ENCODE measurements at places on chromosomes 16 and 17.

DNA sequence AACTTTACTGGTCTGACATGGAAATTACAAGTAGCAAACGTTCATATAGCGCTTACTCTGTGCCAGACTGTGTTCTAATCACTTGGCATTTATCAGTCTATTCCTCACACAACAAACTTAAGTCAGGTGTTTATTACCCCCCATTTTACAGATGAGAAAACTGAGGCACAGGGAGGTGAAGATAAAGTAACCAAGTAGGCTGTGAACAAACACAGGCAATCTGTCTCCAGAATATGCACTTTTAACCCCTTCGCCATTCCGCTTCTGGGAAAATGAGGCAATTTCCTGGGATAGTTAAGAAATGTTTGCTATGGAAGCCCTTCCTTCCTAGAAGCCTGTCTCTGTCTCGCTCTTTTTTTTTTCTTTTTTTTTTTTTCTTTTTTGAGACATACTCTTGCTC, 12.2 kb upstream of the CXCL16 start:
- no peak for DNase-seq

DNA sequence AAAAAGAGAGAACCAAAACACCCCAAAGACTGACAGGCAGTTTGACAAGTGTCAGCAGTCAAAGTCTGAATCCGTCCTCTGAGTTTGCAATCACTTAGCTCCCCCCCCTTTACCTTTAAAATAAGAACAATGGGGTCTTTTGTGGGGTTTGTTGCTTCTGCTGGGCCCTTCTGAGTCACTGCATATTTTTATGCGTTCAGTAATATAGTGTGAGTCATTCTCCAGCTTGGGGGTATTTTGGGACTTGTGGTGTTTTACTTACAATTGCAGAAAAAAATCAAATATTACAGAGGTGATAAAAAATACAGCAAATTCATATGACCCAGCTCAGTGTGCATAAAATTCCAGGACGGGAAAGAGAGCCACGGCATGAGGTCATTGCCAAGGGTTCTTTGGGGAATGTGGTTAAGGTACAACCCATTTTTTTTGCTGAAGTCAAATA, 120.1 kb downstream of the CYLD start:
- no peak for DNase-seq

DNA sequence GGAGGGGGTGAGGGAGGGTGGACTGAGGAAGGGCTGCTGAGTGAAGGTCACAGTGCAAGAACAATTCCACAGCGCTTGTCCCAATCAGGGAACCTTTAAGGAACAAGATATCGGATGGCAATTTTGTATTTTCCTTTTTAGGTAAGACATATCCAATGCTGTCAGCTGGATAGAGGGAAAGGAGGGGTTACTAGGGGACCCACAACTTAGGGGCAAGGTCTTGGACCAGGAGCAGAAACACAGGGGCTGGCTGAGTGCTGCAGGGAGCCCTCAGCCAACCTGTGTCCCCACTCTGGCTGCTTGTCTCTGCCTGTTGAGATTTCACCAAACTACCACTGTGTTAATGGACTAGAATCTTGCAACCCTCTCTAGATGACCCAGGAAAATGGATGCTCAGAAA, 47.6 kb downstream of the AKAP1 start:
- DNase-seq, result no peak

DNA sequence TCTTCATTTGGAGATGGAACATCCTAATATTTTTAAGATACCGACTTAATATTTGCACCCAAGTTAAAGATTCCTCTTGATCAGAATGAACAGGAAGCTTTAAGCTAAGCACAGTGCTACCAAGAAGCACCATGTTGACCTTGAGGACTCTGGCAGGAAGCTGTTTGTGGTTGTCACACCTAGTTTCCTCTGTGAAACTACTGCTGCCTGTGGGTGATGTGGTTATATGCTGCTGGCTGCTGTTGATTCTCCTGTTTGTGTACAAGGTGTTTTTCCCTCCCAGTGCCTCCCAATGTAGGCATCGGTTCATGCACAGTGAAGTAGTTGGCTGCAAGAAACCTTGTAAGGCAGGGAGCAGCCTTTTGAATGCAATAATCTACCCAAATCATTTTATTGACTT, 23.4 kb downstream of the RBL2 start:
- DNase-seq, result peak; percentile 64

GRCh38 chr17:80695979-80696378, 151.3 kb downstream of the RPTOR start:
- no peak for DNase-seq

- DNase-seq, result no peak
These were observed 17.8 kb downstream of the SAP30BP start for GRCh38 chr17:75684924-75685323.

- DNase-seq, result peak; percentile 34
These were observed 4.6 kb upstream of the ICAM2 start for GRCh38 chr17:64024781-64025731.

GRCh38 chr17:4587803-4588202, 3.5 kb downstream of the SMTNL2 start:
- DNase-seq, result no peak

GRCh38 chr17:5045496-5045895, 10.3 kb upstream of the SLC52A1 start:
- no peak for DNase-seq

DNA sequence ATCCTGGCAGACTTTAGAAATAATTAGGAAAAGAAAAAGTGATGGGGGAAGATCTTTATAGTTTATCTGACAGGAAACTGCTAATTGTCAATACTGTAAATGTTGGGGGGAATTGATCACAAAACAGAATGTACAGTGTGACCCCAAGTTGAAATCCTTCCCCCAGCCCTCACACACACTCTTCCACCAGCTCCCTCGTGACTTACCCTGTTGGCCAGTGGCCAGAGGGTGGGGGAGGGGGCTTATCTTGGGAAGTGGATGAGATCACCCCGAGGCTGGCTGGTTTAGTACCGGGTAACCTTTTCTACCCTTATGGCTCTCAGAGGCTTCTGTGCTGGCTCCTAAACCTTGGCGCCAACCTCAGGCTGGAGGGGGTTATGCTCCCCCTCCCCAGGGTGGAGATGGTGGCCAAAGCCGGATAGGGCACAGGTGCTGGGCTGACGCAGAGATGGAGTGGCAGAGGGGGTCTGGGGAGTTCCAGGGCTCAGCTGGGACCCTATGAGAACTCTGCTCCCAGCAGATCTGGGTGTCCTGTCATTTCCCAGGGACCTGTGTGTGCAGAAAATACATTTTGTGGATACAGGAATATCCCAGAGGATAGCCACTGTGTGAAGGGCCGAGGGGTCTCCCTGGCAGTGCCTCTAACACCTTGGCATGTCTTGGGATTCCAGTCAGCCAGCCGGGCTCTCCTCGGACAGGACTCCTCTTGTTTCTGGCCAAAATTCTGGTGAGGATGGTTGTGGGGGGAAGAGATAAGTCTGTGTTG, 18.6 kb downstream of the CDH16 start:
- no peak for DNase-seq

GRCh38 chr17:48055531-48056245, 7.5 kb downstream of the NFE2L1 start:
- DNase-seq, result no peak

DNA sequence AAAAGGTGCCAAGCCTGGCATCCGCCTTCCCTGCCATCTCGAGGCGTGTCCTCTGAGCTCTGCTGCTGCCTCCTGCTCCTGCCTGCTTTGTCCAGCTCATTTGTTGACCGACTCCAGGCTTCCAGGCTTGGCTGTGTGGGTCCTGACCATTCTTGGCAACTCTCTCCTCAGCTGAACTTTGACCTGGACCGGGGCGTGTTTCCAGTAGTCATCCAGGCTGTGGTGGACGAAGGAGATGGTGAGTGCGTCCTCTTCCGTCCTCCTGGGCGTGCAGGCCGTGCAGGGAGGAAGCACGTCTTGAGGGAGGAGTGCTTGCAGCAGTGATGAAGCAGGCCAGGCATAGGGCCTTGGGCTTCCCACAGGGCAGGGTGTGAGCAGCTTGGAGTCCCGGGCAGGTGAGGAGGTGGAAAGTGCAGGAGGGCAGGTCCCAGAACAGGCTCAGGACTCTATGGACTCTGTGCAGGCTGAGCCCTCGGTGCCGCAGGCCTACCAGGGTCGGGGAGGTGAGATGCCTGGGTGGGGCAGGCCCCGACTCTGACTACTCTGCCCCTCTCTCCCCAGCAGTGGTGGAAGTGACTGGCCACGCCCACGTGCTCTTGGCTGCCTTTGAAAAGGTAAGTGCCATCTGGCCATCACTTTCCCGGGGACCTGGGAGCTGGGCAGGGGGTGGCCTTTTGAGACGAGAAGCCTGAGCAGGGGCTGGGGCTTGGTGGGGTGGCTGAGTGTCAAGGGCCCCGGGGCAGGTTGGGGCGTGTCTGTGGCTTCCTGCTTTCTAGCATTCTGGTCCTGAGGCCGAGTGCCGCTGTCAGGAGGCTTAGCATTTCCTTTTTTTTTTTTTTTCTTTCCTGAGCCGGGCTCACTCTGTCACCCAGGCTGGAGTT, 28.6 kb upstream of the NUDT16L1 start:
- peak; percentile 63 for DNase-seq

- no peak for DNase-seq
These were observed 201.7 kb downstream of the MAP2K4 start for GRCh38 chr17:12222392-12222791.

DNA sequence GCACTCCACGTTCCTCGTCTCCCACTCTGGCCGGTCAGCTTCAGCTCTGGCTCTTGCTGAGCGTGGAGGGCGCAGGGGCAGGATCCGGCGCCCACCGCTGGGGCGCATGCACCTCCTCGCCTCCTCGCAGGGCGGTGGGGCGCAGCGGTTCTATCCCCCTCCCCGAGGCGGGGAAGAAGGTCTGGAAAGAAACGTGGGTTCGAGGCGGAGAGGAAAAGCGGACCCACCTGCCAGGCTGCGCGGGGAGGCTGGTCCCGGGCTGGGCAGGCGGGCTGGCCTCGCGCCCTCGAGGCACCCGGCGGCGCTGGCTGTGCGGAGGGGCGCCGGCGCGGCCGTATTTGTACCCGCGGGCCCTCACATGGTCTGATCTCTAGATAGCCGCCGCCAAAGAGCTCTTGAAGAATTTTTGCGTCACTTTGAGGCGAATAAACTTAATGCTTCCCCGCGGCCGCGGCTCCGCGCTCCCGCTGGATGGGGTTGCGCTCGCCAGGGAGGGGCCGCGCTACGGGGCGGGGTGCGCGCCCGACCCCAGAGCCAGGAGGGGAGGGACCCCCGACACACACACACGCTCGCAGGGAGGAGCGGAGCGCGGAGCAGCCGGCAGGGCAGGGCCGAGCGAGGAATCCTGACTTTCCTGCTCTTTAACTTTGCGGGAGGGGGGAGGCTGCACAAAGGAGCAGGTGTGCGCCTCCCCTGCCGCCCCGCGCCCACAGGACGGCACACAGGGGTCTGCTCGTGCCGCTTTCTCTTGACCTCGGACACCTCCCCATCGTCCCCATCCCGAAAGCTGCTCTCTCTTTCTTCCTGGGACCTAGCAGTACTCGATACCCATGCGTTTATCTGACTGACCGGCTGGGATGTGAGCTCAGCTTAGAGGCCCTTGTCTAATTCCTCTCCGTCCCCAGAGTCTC, at the start of gene SLC6A4:
Gene SLC6A4 (minus strand): TSS at position 312 of the 911 bp plus-strand sequence. CDS start 13,739 bp downstream, outside the sequence.
- no peak for DNase-seq

DNA sequence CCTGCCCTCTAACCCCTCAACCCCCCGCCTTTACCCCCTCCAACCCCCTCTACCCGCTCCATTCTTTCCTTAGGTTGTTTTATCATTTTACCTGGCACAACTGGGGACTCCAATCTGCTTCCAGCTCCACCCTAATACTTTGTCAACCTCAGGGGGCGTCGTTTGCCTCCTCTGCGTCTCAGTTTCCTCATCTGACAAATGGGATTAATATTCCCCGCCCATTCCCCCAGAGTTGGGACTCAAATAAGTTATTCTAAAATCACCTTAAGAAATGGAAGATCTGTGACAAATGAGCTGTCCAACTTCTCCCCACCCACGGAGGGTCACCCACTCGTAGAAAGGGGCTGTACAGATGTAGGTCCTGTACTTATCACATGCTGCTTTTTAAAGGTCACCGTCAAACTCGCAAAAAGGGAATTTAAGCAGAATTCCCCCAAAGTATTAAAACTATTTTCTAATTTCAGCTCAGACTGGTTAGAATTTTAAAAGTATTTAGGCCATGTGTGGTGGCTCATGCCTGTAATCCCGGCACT, 40.6 kb upstream of the CPNE2 start:
- DNase-seq, result no peak

DNA sequence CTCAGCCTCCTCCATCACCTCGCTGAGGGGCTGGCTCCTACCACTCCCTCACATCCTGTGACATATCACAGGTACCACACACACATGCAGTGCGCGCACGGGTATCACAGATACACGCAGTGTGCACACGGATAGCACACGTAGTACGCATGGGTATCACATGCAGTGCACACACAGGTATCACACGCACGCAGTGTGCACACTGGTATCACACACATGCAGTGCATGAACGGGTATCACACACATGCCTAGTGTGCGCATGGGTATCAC, 30.1 kb downstream of the ACSF3 start:
- no peak for DNase-seq

DNA sequence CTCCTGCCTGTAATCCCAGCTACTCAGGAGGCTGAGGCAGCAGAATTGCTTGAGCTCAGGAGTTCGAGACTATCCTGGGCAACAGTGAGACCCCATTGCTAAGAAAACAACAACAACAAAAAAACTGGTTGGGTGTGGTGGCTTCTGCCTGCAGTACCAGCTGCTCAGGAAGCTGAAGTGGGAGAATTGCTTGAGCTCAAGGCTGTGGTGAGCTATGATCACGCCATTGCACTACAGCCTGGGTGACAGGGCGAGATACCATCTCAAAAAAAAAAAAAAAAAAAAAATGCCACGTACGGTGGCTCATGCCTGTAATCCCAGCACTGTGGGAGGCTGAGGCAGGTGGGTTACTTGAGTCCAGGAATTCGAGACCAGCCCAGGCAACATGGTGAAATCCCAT, 34.1 kb downstream of the NME2 start:
- DNase-seq, result peak; percentile 35

- no peak for DNase-seq
These were observed 76.9 kb downstream of the MRTFB start for GRCh38 chr16:14148016-14148415.

GRCh38 chr17:38333635-38334295, 10.0 kb downstream of the GPR179 start:
- no peak for DNase-seq

DNA sequence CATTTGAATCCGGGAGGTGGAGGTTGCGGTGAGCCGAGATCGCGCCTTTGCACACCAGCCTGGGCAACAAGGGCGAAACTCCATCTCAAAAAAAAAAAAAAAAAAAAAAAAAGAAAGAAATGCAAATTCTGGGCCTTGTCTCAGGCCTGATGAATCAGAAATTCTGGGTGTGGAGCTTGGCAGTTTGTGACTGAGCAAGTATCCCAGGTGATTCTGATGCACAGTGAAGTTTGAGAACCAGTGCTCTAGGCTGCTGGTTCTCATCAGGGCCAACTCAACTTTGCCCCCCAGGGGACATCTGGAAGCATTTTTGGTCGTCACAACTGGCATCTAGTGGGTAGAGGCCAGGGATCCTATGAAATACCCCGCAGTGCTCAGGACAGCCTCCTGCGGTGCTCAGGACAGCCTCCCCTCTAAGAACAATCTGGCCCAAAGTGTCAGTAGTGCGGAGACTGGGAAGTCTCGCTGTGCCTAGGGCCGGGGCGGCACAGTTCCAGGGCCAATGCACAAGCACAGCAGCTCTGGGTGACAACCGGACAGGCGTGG, 55.9 kb downstream of the SDK2 start:
- no peak for DNase-seq

- DNase-seq, result no peak
These were observed 33.9 kb downstream of the NXN start for GRCh38 chr17:945672-946071.

Data from activated effector memory CD4-positive, alpha-beta T cell treated with Interleukin-2 at 50 U/mL for 16 hours (primary cell).